ENCODE measurements at places on chromosomes 2 and 18. TPM values are rescaled to one million over a fixed set of nuclear protein-coding genes. Genes with fewer than 3 reads are reported as not detected.

The SERPINB12 gene
- not detected for total RNA-seq

The MITD1 gene
- 19.4 TPM for total RNA-seq

The RPS27A gene
- total RNA-seq, result 849 TPM

The CRYBA2 gene
- not detected for total RNA-seq

The SLC30A3 gene
- total RNA-seq, result under 0.01 TPM

The TGFA gene
- 0.56 TPM for total RNA-seq

The KANSL1L gene
- 38.9 TPM for total RNA-seq

The MFSD2B gene
- total RNA-seq, result 0.56 TPM

The WDR33 gene
- total RNA-seq, result 24.0 TPM

The POMC gene
- 0.85 TPM for total RNA-seq

The CHRND gene
- not detected for total RNA-seq

The ALLC gene
- total RNA-seq, result under 0.01 TPM

The RFTN2 gene
- 0.58 TPM for total RNA-seq

The SCN3A gene
- total RNA-seq, result 1.9 TPM

The EMILIN1 gene
- 137 TPM for total RNA-seq

The PCARE gene
- not detected for total RNA-seq

The RRM2 gene
- total RNA-seq, result 3.7 TPM

The MPP4 gene
- 9.8 TPM for total RNA-seq

The ZNF396 gene
- 2.0 TPM for total RNA-seq

The CHN1 gene
- 6.8 TPM for total RNA-seq

The SLC25A12 gene
- 16.6 TPM for total RNA-seq

The ZC3H15 gene
- total RNA-seq, result 80.3 TPM

The RAB11FIP5 gene
- total RNA-seq, result 41.7 TPM

The CYP27C1 gene
- not detected for total RNA-seq
